ENCODE measurements at places on chromosomes 2 and 18.

GRCh38 chr2:84459944-84460429 lies 907 bp upstream of the SUCLG1 start:
- DNase-seq = no peak

DNA sequence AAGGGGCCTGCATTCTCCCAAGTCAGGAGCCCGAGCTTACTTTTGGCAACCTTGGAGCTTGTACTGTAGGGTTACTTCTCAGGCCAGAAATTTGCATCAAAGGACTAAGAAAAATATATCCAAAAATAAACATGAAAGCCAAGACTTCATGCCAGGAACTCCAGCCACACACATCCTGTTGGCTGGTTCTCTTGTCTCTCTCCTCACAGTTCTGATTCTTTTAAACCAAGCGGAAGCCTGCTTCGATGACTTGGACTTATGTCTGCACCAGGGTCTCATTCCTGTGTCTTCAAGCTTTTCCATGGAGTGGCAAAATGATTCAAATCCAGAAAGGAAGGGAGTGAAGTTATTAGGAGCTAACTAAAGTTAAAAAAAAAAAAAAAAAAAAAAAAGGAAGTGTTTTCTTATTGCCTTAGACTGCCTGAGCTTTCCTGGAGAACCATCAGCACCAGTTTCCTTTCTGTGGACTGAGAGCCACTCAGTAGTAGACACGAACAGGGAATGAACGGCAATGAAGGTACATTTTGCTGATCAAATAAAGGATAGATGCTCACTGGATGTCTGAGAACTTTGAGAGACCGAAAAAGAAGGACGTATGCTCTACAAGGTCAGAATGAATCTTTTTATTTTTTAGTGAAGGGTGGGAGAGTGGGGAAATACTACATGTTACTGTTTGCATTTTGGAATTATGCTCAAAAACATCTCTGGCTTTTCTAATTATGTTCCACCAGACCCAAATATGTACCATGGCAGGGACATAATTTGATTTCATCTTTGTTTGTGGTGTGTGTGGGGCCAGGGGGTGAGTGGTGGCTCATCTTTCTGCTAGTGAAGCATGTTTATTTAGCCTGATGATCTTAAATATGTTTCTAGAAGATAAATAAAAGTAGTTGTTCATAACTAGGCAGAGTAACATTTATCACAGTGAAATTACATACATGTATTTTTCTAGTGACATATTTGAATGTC lies 86.0 kb downstream of the RAPGEF4 start:
- no peak for DNase-seq

DNA sequence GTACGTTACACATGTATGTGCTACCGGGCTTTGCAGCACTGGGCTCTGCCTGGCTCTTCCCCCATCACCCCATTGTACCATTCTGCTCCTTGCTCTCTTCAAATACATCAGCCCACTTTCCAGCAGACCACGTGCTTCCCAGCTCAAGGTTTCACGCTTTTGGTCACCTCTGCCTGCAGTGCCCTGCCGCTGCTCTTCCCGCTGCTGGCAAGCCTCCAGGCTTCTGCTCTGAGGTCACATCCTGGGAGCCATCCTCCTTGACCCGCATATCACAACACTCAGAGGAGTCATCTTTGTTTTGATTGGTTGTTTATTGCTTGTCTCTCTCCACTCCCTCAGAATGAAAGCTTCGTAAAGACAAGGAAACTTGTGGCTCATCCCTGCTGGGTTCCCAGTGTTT lies 34.1 kb downstream of the KIF5C start:
- DNase-seq = no peak

DNA sequence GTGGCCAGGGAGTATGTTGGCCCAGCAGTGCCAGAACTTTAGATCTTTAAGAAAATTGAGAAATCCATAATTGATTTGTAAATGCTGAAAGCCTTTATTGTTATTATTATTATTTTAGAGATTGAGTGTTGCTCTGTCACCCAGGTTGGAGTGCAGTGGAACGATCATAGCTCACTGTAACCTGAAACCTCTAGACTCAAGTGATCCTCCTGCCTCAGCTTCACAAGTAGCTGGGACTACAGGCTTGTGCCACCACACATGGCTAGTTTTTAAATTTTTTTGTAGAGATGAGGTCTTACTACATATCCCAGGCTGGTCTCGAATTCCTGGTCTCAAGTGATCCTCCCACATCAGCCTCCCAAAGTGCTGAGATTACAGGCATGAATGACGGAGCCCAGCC lies 143.2 kb upstream of the CCDC68 start:
- no peak for DNase-seq

- DNase-seq = peak; percentile 58
These were observed 3.2 kb downstream of the PIGN start for GRCh38 chr18:62183578-62184195.

- DNase-seq = no peak
These were observed 33.8 kb downstream of the INSIG2 start for GRCh38 chr2:118121986-118122524.

DNA sequence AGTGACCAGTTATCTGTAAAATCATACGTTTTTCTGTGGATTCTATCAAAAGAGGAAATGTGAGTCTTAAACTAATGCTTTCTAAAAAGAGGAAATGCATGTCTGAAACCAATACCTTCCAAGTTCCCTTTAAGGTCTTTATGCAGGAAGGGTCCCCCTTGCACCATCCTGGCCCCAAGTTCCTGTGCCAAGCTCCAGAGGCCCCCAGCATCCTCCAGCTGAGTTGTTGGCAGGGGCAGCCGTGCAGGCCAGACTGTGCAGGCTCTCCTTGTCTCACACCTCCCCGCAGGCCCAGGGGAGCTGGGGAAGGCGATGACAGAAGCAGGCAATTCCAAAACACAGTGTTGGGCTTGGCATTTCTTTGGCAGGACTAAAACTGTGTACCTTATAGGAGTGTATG lies 39.2 kb downstream of the DPYSL5 start:
- DNase-seq = no peak

GRCh38 chr2:15687720-15688119 lies 96.1 kb downstream of the DDX1 start:
- no peak for DNase-seq

GRCh38 chr2:177283906-177284305 lies 19.4 kb upstream of the NFE2L2 start:
- DNase-seq = no peak

- DNase-seq = no peak
These were observed 18.9 kb downstream of the HPCAL1 start for GRCh38 chr2:10321622-10322021.

DNA sequence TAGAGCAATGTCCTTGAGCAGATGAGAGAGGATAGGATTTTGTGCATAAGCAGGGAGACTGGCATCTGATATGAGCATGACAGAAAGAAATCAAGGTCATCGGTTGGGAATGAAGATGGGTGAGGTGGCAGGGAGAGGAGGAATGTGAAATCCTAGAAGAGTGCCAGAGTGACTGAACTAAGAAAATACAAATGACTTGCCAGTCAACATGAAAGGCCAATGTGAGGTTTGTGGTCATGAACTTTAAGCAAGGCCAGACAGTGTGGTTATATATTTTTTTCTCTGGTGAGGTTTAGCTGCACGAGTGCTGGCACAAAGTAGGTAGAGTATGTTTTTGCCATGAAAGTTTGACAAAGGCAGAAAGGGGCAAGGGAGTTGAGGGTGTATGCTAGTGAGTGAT lies 21.2 kb downstream of the QPCT start:
- no peak for DNase-seq

GRCh38 chr2:109447776-109448175 lies 166.0 kb downstream of the SEPTIN10 start:
- DNase-seq = no peak

DNA sequence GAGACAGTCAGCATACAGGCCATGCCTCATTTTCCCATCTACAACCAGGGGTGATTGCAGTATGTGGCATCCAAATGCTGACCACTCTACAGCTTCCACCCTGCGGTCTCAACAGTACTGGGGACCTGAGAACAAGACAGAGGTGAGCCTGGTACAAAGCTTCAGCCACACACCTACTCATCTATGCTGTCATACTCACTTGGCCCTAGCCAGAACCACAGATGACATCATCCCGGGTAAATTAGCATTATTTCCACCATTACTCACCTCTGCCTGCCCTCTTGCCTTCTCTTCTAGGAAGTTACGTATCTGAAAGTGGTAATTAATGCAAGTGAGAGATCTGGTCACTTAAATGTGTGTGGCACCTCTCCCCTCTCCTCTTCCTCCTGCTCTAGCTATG lies 208.2 kb upstream of the ARL4C start:
- DNase-seq = no peak

- no peak for DNase-seq
These were observed 103.8 kb downstream of the TMEFF2 start for GRCh38 chr2:192090911-192091310.

DNA sequence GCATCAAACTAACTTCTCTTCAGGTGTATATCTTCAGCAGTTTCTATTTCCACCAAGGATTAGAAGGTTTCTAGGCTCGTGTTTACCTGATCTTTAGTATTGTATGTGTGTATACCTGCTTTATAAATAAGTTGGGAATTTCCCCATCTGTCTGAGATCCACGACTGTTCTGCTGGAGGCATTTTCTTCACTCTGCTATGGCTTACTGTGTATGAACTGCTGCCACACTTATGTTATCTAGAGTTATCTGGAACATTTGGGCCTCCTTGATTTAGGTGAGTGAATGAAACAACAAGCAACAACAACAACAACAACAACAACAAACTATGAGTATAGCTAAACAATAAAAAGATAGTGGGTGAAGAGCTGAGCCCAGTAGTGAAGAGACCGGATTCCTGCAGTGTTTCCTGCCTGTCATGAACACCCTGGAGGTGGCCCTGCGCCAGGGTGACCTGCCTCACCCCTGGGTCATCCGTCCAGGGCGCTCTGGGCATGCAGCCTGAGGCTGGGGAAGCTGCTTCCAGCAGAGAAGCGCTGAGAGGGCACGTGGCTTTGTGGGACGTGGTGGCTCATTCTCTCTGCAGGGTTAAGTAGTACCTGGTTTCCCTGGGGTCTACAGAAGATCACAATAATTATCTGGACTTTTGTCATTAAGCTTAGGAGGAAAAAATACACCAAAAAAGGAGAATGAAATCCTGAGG lies 56.1 kb upstream of the GATA6 start:
- DNase-seq = no peak

GRCh38 chr2:233101141-233101540 lies 41.0 kb downstream of the INPP5D start:
- no peak for DNase-seq

GRCh38 chr18:46519870-46520269 lies 137.2 kb downstream of the LOXHD1 start:
- DNase-seq = no peak

DNA sequence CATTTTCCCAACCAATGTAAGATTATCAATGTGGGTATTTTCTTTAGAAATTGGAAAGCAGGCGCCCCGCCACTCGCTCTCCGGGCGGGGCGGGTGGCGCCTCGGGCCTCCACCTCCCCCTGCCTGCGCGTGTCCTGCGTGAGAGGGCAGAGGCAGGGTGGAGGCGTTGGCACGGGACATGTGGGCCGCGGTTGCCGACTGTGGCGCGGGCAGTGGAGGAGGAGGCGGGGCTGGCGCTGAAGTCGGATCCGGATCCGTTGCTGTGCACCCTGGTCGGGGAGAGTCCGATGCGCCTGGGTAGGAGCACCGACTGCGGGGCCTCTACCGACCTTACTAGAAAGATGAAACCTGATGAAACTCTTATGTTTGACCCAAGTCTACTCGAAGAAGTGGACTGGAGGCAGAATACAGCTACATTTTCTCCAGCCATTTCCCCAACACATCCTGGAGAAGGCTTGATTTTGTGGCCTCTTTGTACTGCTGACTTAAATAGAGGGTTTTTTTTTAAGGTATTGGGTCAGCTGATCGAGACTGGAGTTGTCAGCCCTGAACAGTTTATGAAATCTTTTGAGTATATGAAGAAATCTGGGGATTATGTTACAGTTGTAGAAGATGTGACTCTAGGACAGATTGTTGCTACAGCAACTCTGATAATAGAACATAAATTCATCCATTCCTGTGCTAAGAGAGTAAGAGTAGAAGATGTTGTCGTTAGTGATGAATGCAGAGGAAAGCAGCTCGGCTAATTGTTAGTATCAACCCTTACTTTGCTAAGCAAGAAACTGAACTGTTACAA lies 37.9 kb downstream of the PMS1 start:
- DNase-seq = no peak

GRCh38 chr2:205858881-205859441 lies 176.7 kb downstream of the NRP2 start:
- no peak for DNase-seq

DNA sequence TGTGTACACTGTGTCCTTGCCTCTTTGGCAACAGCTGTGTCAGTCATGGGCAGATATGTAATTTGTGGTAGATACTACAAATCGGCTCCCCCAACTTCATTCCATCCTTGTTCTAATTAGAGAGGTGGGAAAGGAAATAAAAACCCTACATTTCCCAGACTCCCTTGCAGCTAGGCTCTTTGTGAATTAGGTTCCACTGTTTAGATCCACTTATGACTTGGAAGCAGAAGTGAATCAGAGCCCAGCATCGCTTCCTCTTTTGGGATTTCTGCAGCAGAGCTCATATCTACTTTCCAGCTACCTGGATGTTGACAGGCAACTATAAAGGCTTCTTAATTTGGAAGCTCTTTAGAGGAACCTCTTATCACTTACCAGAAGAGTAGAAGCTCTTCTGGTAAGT lies 34.1 kb upstream of the NARS1 start:
- DNase-seq = no peak

GRCh38 chr18:3720818-3721545 lies 271.0 kb downstream of the TGIF1 start:
- no peak for DNase-seq

DNA sequence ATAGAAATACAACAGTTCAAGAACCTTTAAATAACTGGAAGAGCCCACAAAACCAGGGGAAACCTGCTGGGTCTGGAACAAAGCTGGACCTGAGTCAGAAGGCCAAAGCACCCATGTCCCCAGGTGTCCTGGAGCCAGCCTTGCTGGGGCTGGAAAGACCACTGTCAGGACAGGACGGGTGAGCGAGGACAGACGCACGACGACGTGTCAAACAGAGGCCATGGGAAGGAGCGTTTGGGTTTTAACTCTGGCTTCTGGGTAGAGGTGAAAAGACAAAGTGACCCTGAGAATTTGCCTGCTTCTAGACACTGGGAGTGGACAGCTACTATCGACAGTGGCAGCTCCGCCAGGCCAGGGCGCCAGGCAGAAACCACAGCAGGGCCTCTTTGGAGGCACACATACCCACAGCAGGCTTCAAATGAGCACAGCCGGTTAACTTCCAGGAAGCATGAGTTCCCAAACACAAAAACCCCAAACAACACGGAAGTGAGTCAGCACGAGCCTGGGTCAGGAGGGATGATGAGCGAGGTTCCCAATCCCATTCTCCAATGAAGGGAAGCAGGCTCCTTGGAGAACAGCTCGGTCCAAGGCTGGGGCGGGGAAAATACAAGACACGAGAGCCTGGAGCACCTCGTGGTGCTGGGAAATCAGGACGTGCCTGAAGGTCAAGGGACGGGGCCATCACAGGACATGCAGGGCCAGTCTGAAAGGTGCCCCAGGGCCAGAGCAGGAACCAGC lies 208.0 kb downstream of the TWIST2 start:
- DNase-seq = no peak

DNA sequence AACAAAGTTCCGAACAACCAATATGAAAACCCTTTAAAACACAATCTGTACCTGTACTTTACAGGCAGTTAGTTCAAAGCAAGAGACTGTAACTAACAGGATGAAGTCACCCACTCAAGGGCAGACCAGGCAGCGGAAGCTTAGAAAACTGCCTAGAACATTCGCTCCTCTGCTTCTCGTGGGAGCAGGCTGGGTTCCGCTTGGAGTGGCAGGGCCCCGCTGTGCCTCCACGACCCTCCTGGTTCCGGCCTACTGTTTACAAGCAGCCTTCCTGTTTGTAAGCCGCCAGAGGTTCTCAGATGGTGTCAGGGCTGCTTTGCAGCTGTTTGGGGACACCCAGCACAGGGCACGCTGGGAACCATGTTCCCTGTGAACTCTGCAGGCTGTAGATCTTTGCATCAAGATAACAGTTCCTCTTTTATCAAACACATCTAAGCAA lies 31.3 kb downstream of the CIB4 start:
- peak; percentile 26 for DNase-seq

All from CD4-positive, alpha-beta T cell treated with Interleukin-6 at 100 ng/mL for 8 hours (primary cell).